ENCODE measurements at places on chromosomes 1 and 21.

DNA sequence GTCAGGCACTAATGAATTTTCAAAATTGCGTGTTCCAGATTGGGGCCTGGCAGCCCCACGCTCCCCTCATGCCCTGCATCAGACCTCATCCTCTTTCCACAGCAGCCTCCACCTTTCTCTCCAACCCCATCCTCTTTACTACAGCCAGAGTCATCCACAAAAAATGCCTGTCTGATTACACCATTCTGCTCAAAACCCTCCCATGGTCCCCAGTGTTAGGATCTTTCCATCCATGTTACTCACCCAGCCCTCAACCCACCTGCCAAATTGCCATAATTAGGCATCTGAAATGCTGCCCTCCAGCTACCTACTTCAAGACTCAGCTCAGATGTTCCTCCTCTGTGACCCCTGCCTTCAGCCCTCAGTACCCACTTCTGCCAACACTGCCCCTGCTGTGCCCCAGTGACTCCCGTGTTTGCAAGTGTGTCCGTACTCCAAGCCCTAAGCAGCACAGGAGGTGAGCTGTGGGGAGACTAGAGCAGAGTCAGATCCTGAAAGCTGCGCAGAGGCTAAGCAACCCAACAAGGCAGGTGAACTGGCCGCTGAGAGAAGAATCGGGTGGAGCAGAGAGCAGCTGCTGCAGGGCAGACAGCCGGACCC lies 715 bp upstream of the ARTN start:
- no peak for DNase-seq

DNA sequence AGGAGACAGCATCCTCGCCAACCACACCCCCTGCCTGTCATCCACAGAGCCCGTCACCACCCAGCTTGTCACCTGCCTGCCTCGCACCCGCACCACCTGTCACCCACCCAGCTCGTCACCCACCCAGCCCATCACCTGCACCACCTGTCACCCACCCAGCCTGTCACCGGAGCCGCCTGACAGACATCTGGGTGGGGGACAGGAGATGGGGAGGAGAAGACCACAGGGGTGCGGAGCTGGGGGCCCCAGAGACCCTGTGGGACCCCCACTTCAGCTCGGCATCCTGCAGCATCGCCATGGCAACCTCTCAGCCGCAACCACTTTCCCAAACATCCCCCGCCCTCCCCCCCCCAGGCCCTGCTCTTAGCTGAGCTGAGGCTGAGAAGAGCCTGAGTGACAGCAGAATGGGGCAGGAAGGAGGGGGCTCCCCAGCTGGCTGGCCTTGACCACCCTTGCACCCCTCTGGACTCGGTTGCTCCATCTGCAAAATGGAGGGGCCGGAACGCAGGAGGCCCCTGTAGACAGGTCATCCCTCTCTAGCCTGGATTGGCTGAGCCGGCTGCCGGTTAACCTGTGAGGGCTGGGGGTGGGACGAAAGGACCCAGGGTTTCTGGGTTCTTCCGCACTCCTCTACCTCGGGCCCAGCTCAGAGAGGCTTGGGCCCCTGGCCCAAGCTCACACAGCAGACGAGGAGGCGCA lies 11.6 kb downstream of the AHDC1 start:
- DNase-seq, result no peak

DNA sequence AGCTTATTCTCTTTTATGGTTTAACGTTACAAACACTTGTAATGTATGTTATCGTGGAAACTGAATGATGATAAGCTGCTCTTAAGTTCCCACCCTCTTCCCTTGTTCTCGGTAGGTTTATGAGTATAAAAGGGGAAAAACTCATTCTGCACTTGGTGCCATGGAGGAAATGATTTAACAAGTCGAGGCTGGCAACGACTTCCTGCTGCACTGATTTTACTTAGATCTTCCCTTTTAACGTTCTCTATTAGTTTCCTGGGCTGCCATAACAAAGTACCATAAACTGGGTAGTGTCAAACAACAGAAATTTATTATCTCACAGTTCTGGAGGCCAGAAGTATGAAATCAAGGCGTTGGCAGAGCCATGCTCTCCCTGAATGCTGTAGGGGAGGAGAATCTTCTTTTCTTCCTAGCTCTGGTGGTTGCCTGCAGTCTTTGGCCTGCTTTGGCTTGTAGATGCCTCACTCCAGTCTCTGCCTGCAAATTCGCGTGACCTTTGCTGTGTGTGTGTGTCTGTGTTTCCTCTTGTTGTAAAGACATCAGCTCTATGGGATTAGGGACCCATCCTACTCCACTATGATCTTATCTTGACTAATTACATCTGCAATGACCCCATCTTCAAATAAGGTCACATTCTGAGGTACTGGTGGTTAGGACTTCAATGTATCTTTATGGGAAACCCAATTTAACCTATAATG lies 26.3 kb downstream of the HUNK start:
- DNase-seq, result no peak

DNA sequence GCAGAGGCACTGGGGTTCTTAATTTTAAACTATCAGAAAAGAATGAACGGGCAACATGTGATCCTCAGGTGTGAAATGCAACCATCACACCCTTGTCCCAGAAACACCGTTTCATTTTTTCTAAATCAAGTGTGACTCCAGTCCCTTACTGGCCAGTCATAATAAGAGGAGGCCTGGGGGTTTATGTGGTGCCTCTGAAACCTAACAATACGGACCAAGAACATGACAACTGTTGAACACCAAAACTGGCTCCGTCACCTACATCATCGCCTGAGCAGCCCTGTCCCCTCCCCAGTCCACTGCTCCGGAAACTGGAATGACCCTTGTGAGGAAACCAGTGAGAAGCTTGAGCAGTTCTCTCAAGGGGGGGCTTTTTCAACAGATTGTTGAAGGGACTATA lies 55.9 kb upstream of the KIF26B start:
- no peak for DNase-seq

DNA sequence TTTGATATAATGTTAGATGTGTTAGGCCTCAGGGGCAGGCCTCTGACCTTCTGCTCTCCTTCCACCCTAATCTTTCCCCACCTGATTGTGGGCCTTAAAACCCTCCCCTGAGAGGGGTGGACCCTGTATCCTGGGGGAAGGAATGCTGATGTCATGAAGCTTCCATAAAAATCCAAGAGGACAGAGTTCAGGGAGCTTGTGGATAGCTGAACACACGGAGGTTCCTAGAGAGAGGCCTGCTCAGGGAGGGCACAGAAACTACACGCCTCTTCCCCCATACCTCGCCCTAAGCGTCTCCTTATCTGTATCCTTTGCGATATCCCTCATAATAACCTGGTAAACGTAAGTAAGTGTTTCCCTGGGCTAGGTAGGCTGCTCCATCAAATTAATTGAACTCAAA lies 4.3 kb downstream of the MFN2 start:
- no peak for DNase-seq

DNA sequence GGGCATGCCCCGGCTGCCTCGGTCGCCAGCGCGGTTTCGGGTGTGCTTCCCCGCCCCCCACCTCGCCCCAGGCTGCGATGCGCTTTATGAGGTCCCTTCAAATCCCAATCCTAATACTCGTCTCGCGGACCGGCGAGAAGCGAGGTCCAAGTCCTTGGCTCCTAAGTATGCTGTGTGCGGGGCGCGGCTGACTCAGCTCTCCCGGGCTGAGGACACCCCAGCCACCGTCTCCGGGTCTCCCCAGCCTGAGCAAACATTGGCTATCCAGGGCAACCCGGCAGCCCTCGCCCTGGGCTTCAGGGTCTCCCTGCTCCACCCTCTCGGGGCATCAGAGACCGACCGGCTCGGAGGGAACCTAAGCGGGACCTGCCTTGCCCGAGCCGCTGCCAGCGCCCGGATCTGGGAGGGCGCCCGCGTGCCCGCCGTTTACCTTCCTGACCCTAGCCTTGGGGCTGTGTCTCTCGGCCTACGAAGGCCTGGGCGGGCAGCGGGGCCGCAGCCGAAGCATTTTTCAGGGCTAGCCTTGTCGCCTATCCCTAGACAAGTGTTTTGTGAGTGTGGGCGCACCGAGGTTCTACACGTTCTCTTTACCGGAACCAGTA lies 1.2 kb downstream of the ITPKB start:
- DNase-seq, result no peak

DNA sequence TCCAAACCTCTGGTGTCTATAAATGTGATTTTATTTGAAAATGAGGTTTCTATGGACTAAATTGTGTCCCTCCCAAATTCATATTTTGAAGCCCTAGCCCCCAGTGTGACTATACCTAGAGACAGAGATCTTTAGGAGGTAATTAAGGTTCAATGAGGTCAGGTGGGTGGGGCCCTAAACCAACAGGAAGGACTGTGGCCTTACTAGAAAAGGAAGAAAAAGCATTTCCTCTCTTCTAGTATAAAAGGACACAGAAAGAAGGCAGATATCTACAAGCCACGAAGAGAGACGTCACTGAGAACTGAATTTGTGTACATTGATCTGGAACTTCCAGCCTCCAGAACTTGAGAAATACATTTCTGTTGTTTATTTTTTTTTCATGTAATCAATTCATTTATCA lies 123.1 kb upstream of the RUNX1 start:
- DNase-seq, result no peak

DNA sequence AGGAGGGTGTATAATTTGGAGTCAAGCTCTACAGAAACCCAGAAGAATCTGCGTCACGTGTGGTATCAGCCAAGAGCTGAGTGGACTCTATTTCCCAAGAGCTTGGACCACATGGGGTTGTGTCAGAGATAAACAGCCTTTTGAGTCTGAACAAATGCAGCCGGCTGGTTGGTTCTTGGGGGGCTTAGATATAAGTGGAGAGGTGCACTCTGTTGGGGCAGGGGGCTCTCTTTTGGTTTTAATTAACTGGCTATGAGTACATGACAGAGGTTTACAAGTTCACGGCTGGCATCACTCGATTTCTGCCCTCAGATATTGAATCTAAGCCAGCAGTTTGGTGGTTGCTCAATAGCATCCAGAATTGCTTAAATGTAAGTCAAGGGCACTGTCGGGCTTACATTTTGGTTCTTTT lies 501 bp upstream of the MRAP start:
- DNase-seq, result no peak
